ENCODE measurements at places on chromosomes 4 and X.

- DNase-seq: no peak
These were observed 63.6 kb downstream of the SLC7A11 start for GRCh38 chr4:138178566-138178965.

- no peak for DNase-seq
These were observed 7.6 kb downstream of the ARSJ start for GRCh38 chr4:113971706-113972360.

- no peak for DNase-seq
These were observed 186.9 kb downstream of the DCHS2 start for GRCh38 chr4:154304679-154305078.

DNA sequence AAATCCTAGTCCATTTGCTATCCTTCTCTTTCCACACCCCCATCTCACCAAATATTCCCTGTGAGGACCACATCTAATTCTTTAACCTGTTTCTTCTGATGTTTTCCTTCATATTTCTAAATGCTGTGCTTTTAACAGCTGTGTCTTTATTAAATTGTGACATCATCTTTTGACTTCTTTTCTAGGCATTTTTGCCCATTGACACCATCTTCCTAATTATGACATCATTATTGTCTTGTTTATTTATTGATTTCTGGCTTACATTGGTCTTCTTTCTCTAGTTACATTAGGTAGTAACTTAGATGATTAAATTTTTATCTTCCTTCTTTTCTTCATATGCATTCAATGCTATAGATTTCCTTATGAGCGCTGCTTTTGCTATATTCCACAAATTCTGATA lies 175.8 kb upstream of the PDE5A start:
- DNase-seq: no peak

Data from inflammatory macrophage (primary cell).